ENCODE measurements at places on chromosomes 3 and 15.

GRCh38 chr3:25287291-25287884, 140.7 kb upstream of the RARB start:
- DNase-seq, result no peak

DNA sequence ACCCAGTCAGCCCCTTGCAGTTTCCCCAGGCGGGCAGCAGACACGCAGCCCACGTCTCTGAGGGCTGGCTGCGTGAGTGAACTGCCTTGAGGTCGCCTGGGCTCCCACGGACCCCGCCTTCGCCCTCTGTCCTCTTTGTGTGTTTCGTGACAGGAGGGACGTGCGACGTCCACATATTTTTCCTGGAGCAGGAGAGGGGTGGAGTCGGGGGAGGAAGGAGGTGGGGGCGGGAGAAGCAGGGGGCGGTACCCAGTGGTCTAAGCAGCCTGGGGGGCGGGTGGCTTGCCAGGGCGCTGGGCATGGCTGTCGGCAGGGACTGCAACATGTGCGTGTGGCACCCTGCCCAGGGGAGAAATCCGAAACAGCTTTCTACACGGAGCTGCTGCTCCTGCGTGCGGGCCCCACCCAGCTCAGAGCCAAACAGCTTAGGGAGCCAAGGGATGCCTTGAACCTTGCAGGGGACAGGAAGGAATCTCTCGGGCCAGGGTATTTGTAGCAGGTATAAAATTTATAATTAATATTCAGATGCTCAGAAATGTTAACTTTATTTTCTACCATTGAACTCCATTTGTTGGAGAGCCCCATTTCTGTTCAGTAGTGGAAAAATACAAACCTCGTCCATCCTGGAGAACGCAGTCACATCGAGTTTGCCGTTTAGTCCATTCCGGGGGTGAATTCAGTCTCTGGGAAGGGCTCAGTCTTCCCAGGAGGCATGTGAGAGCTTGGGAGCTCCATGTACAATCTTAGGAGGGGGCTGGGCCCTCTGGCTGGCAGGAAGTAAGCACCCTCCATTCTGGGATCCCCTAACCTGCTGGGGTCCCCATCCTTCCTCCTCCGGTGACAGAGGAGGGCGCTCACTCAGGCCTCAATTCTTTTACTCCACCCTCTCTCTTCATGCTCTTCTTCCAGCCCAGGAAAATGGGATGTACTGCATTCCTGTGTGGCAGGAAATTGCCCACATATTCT, 79.1 kb upstream of the MEF2A start:
- DNase-seq, result no peak

DNA sequence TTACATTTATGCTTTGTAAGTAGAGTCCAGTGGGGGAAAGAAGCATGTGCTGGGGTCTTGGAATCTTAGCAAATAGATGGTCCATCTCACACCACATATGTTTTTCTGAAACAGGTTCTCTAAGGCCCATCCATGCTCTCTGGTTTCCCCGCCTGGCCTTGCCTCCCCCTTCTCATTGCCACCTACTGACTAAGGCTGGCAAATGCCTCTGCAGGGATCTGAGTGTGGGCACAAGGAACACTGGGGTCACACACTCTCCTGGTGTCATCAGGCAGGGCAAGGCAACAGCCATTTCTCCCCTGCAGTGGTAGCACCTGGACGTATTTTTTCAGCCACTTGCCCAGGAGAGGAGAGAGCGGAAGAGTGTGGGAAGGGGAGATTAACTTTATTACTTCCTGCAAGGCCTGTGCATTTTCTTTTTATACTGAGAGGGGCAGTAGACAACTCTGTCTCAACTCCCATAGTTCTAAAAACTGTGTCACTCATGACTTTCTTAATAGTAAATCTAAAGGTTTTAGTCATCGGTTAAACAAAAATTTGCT, 804.2 kb upstream of the NECTIN3 start:
- no peak for DNase-seq

DNA sequence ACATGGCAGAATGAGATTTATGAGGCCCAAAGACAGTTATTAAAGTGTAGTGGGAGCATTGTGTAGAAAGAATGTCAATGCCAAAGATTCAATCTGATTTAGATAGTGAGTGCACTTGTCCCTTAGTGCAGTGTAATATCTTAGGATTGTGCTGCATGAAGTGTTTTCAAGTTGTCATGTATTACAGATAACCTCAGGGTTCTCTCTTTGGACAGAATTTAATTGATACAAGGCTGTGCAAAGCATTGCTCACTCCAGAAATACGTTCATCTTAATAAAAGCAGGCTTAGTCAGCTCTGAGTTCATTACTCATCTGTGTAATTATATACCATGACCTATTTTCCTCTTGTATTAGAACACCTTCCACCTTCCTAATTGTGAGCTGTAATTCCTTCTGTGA, 16.0 kb upstream of the GPR171 start:
- DNase-seq, result no peak

DNA sequence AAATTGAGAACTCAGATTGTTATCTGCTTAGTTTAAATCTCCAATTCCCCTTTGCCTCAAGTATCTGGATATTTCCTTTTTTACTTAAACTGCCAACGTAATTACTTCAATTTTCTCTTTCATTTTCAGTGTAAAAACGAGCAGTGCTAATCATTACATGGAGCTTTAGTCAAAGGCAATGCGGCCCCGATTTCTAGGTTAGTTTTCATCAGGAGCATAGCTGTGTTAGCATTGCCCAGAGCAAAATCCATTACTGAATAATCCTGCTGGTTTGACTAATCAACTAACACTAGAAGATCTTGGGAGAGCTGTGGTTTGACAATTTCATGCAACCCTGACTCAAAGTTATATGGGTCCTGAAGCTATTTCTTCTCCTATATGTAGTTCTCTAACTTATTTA, 46.2 kb downstream of the ZPLD1 start:
- no peak for DNase-seq

DNA sequence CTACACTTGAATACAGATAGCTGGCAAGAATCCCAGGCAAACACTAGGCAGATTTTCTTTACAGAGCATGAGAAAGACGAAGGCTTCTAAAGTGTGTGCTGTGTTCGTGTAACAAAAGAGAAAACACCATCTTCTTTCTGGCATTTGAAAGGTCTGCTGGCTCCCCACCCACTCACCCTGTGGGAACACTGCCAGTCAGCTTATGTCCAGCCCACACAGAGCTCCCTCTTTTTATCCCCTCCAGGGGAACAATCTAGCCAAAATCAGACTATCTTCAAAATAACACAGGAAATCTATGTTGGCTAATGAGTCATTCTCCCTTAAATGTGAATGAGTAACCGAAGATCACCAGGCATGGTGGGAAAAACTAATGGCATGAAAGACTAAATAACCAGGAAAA, 45.6 kb upstream of the PAQR5 start:
- DNase-seq, result no peak

DNA sequence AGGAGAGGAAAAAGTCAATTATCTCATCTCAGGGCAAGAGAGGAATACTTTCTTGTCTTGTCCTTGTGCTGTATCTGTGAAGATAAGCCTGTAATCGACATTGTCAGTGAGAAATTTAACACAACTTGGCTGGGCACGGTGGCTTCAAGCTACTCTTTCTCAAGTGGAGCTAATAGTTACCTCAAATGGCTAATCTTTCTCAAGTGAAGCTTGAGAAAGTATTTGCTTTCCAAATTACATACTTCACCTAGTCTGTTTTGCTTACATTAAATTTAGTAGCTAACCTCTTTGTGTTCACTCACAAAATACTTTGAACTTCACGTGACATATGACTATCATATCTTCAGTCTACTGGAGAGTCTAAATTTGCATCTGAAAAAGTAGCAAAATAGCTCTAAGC, 48.3 kb upstream of the B3GALNT1 start:
- no peak for DNase-seq

- no peak for DNase-seq
Observed at GRCh38 chr3:161043336-161044035, 61.7 kb downstream of the B3GALNT1 start.

GRCh38 chr3:96991800-96992365, 177.5 kb downstream of the EPHA6 start:
- DNase-seq, result no peak

DNA sequence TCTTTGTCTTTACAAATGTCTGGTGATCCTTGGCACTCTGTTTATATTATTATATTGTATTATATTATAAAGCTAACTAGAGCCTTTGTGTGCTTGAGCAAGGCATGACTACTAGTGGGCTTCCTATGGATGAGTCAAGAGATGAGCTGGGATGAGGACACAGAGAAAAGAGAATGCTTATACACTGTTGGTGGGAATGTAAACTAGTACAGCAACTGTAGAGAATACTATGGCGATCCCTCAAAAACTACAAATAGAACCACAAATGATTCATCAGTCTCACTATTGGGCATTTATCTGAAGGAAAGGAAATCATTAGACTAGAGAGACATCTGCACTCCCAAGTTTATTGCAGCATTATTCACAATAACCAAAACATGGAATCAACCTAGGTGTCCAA, 40.8 kb upstream of the MED12L start:
- DNase-seq, result no peak

- no peak for DNase-seq
Observed at GRCh38 chr3:65170390-65171042, 482.7 kb upstream of the ADAMTS9 start.

- no peak for DNase-seq
Observed at GRCh38 chr15:41918506-41919126, 24.8 kb upstream of the SPTBN5 start.

DNA sequence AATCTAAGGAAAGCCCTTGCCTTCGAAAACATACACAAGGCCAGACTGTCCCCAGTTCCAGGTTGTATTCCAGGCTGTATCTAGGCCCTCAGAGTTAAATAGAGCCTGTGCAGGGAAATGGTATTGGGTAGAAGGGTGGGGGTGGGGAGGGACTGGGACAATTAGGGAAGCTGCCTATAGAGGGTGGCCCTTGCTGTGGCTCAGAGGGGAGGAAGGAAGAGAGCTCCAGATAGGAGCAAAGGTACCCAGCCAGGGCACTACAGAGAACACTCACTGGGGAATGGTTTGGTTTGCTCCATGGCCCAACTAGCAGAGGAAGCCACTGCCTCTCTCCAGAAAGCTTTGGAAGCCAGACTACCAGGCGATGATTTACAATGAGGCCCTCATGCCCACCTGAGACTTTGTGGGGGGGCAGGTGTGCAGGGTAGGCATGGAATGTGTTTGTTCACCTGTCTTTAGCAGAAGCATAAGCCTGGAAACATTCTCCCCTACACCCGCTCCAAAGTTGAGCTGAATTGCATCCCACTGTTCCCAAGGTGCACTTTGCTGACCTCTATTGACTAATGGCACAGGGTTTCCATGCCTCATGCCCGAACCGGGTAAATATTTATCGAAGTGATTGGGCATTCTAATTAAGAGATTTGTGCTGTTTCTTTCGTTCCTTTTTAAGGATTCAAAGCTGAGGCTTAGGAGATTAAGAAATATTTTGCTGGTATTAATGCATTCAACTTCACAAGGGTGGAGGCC, 6.3 kb upstream of the TLE3 start:
- DNase-seq, result no peak

DNA sequence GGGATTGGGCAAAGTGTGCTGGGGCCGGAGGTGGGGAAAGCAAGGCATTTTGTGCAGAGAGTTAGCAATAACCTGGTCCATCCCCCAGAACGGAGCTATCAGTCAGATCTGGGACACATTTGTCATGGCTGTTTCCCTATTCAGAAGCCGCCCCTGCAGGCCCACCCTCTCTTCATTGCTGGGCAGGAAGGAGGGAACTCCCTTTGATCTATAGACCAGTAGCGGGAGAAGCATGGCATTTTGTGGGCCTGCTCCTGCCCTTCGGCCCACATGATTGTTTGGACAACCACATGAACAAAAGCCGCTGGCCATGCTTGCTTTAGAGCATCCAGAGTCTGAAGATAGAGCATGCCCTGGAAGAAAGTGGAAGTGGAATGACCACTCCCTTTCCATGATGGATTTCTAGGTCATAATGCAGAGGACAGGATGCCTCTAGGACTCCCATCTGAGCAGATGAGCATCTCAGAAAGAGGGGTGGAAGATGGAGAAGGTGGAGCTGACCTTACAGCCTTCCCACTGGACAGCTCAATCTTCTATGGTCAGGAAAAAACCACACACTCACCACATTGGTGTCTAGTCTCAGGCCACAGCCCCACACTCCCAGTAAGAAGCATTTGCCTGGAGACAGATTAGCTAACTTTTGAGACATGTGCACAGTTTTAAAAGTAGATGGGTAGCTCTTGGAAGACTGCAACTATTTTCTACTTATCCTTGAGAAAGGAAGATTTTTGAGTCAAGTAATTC, 11.9 kb upstream of the LRTM1 start:
- no peak for DNase-seq

GRCh38 chr3:49018707-49019006, 277 bp upstream of the DALRD3 start:
- no peak for DNase-seq

- peak; percentile 1 for DNase-seq
Observed at GRCh38 chr3:156787926-156788663, 38.1 kb upstream of the LEKR1 start.

DNA sequence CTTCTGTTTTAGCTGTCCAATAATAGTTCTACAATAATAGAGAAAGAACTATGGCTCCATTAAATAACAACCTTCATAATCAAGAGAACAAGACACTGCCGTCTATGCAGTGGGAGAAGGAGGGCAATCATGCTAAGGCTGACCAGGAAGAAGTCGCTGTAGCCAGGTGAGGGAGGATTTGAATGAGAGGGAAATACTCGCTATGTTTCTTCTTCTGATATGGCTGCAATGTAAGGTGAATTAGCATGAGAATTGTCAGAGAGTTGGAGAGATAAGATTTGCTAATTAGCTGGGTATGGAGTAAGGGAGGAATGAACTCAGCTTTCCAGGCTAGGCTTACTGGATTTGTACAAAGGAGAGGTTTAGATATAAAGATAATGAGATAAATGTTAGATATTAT, 555.4 kb upstream of the ZNF385D start:
- DNase-seq, result no peak

DNA sequence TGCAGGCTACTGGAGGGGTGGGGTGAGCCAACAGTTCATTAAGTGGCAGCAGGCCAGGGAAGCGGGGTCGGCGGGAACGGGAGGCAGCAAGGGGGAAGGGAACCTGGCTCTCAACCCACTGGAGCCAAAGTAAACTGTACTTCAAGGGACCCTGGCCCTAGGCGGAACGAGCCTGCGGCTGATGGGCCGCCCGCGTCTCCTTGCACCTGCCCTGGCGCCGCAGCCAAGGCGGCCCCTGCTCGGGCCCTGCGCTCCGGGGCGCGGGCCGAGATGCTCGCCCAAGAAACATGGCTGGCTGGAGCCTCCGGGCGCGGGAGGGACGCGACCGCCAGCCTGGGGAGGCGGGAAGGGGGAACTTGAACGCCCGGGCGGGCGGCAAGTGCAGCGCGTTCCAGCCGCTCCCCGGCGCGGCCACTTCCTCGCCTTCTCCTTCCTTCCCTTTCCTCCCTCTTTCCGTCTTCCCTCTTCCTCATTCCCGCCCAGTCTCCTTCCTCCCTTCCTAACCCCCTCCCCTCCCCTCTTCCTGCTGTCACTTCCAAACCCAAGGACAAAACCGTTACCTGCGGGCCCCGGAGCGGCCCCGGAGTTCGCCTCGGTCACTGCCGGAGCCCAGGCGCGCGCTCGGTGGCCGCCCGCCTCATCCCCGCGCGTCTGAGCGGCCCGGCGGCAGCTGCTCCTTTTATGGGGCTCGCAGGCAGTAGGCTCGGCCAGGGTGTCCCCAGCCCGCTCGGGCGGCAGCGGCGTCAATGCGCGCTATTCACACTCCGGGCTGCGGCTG, 489.7 kb downstream of the MAGI1 start:
- DNase-seq, result no peak

GRCh38 chr15:52559575-52559974, 9.3 kb downstream of the ARPP19 start:
- peak; percentile 28 for DNase-seq

All from stimulated activated CD4-positive, alpha-beta T cell treated with anti-CD3 and anti-CD28 coated beads, TNF-alpha, amount 100 ng/mL, for 24 hours (primary cell).